Activated naive CD4-positive, alpha-beta T cell treated with anti-CD3 and anti-CD28 coated beads, Interleukin-2, amount 50 U/mL, for 72 hours (primary cell): ENCODE measurements at places on chromosomes 1 and 21. TPM values are rescaled to one million over a fixed set of nuclear protein-coding genes. Genes with fewer than 3 reads are reported as not detected.
A peak's percentile ranks its signal among the peaks of the same experiment; 100 is the strongest.

GRCh38 chr1:57072401-57073110 is 106.7 kb upstream of the C8B start:
- DNase-seq = no peak

DNA sequence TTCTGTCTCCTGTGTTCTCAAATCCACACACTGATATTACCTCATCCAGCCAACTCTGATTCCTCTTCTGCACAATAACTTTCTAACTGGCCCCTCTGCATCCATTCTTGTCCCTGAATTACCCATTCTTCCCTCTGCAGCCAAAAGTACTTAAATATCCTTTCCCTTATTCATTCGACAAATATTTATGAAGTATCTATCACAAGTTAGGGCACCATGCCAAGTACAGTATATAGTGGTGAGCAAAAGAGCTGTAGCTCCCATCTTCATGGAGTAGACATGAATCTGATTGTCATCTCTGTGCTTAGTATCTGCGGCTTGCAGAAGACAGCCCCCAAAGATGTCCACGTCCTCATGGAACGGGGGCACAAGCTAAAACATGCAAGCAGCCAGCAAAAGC is 316.8 kb downstream of the SETD4 start:
- no peak for DNase-seq

DNA sequence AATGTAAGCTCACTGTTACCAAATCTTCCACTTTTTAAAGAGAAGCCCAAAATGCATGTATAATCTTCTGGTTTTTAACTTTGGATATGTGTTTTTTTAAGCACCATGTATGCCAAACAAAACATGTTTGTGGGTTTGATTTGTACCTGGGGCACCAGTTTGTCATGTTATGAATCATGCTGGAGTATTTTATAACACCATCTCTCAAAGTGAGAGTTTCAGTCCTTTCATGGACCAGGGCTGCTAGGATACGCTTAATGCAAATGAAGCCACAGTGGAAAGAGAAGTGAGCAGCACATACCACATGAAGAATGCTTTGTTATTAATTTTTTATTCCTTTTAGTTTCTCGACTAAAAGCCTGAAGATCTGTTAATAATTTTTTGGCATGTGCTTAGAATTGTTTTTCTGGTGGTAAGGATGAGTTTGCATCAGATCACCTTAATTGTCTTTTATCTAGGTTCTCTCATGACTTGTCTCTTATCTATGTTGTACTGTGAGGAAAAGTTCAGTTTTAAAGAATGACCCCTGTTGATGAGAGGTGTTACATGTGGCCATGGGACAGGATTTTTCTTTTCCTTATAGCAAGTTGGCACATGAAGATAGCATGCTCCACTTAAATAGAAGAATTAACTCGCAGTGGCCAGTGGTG is 2.0 kb upstream of the RABGAP1L start:
- DNase-seq = peak; percentile 43

DNA sequence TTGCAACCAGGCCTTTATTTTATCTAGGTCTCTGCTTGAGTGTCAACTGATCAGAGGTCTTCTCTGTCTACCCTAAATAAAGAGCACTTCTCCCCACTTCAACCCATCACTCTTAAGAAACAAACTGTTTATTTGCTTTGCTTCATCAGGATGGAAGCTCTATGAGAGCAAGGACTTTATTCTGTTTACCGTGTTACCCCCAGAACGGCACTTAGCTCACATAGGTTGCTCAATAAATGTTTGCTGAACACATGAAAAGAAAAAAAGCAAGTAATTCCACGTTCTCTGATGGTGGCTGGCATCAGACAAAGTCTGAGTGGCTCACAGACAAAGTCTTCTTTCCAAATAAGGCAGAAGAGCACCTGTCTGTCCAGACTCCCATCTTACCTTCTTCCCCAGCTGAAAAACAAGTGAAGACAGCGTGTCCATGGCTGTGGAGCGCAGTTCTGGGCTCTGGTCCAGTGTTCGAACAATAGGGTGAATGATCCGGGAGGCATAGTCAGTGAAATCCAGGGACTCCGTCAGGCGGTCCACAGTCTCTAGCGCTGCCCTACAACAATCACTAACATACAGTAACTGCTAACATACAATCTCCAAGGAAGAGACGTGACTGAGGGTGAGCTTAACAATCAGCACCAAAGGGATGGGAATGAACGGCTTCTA is 22.9 kb downstream of the ANGPTL7 start:
- no peak for DNase-seq

Gene TTC22
- 9.6 TPM for total RNA-seq

Gene DMBX1
- total RNA-seq = 0.09 TPM

- DNase-seq = no peak
These were observed 4.1 kb upstream of the GRIK1 start for GRCh38 chr21:29943885-29944284.

Gene ZNF362
- 3.0 TPM for total RNA-seq

DNA sequence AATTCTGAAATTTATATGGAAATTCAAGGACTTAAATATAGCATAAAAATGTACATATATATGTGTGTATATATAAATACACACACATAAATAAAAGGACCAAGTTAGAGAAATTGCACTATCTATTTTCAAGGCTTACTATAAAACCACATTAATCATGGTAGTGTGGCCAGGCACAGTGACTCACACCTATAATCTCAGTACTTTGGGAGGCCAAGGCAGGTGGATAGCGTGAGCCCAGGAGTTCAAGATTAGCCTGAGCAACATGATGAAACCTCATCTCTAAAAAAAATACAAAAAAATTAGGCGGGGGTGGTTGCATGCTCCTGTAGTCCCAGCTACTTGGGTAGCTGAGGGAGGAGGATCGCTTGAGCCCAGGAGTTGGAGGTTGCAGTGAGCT is 171.4 kb upstream of the GORAB start:
- no peak for DNase-seq

DNA sequence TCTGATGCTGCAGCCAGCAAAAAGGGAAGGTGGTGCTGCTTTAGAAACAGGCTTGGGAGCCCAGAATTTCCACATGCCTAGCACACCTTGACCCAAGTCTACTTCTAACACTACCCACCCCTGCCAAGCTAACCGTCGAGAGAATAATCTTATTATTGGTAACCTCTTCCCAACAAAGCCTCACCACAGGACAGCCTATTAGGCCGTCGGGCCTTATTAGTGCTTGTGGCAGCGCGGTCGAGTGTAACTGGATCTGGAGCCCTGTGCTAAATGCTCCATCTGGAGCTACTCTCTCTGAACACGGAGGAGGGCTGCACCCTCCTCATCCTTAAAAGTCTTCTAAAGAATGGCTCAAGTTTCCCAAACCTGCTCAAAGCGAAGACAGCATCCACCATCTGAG is 165.5 kb upstream of the NFIA start:
- no peak for DNase-seq

DNA sequence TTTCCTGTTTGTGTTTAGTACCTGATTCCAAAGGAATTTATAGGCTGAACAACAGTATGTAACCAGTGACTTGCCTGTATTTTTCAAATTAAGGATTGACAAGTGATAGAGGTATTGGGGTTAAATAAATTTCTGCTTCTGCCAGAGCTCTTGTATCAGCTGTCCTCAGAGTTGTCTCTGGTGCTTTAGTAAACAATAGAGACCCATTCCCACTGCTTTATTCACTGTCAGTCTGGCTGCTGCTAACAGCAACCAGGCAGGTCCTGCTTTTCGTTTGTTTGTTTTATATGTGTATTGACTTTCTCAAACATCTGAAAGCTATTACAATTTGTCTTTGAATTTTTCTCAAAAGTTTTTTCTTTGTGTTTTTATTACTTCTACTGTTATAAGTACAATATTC is 76.1 kb downstream of the OLFM3 start:
- no peak for DNase-seq

- no peak for DNase-seq
These were observed 149.2 kb upstream of the SYT6 start for GRCh38 chr1:114302821-114303220.

Gene ALPL
- not detected for total RNA-seq
